Left lung (tissue), 14 donors: ENCODE measurements at places on chromosomes 1 and 21.
A peak's percentile ranks its signal among the peaks of the same experiment; 100 is the strongest.

DNA sequence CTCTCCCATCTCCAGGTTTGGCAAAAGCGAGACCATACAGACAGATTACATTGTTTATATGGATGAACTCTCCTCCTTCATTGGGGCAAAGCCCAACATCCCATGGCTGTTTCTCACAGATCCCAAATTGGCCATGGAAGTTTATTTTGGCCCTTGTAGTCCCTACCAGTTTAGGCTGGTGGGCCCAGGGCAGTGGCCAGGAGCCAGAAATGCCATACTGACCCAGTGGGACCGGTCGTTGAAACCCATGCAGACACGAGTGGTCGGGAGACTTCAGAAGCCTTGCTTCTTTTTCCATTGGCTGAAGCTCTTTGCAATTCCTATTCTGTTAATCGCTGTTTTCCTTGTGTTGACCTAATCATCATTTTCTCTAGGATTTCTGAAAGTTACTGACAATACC, 26.4 kb downstream of the FMO3 start:
- no peak for DNase-seq
- H3K36me3 ChIP-seq, result no peaks in the 10 kb centered on the region
- H3K27me3 ChIP-seq, result no peaks in the 10 kb centered on the region
- H3K27ac ChIP-seq, result peak overlapping the region; percentile 24

DNA sequence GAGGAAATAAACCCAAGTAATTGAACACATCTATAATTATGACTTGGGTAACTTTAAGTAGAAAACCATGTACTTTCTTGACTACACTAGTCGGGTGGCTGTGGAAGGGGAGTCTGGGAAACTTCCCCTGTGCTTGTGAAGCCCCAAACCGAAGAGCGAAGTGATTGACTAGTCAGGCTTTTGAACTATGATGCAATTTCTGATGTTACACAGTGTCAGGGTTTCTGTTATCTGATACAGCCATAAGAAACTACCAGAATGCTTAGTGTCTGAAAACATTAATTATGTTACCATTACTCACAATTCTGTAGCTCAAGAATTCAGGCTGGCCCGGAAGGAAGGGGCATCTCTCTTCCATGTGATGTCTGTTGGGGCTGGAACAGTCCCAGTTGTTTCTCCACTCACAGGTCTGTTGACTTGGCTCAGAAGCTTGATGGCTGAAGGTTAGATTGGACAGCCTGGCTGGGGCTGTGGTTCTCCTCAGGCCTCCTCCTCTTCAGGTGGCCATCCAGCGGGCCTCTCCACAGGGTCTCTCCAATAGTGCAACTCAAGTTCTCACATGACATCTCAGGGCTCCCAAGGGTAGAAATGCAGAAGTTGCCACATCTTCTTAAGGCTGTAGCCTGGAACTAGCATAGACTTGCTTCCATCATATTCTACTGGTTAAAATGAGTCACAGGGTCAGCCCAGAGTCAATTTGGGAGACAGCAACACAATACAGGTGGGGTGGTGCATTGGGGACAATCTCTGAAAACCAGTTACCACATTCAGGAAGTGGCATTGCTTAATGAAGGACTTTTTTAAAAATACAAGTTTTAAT, 8.3 kb upstream of the C8B start:
- no peaks in the 10 kb centered on the region for H3K4me1 ChIP-seq
- no peaks in the 10 kb centered on the region for H3K36me3 ChIP-seq
- no peak overlapping the region for H3K27ac ChIP-seq
- DNase-seq, result no peak

DNA sequence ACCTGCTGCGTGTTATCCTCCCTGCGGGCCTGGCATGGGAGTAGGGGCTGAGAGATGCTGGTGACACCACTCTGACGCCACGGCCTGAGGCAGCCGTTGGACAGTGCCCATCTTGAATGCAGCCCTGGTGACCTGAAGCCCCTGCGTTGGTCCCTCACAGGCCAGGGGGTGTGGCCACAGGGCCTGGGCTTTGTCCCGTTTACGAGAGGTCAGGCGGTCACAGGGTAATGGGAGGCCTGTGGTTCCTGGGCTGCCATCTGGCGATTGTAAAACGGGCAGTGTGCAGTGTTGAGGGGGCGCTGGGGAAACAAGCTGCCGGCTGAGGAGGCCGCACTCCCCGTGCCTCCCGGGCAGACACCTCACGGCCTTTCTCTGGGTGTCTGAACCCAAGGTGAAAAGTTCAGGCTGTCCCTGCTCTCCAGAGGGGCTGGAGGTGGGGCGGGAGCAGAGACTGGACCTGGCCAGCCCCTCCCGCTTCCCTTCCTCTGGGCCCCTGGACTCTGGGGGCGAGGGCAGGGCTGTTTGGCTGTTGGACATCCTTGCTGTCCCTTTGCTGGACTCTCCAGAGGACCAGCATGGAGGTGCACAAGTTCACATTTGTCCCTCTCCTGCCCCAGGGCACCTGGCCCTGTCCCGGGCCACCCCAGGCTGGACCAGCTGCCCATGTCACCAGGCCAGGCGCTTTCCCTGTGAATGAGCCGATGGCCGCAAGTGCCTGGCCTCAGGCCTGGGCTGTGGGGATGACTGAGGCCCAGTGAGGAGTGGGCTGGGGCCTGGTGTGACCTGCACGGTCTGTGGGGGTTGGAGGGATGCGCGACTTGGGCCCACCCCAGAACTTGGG, 42.4 kb downstream of the SKI start:
- no peaks in the 10 kb centered on the region for H3K36me3 ChIP-seq
- H3K4me3 ChIP-seq, result no peak overlapping the region
- no peak overlapping the region for H3K27ac ChIP-seq
- no peaks in the 10 kb centered on the region for H3K27me3 ChIP-seq

GRCh38 chr1:152118915-152119314, 3.7 kb upstream of the TCHH start:
- H3K4me3 ChIP-seq, result no peak overlapping the region
- no peak overlapping the region for H3K27ac ChIP-seq
- DNase-seq, result no peak
- peaks cover 32% of the 10 kb centered on the region for H3K27me3 ChIP-seq
- no peaks in the 10 kb centered on the region for H3K4me1 ChIP-seq
- H3K36me3 ChIP-seq, result no peaks in the 10 kb centered on the region

DNA sequence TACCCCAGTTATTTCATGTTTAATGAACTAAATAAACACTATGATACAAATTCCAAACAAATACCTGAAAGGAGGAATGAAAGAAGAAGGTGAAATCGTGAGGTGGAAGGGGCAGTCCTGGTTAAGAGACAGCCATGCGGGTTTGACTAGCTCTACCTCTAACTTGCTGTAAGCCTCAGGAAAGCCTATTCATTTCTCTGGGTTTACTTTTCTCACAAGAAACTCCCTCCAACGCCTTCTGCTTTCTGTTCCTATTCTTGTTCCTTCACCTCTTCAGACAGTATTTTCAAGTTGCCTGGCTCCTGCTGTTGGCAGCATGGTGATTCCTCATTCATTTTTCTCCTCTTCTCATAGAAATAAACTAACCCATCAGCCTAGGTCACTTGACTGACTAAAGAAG, 92.4 kb downstream of the NTPCR start:
- DNase-seq, result no peak
- no peak overlapping the region for H3K4me3 ChIP-seq
- no peaks in the 10 kb centered on the region for H3K27me3 ChIP-seq
- H3K4me1 ChIP-seq, result no peaks in the 10 kb centered on the region

DNA sequence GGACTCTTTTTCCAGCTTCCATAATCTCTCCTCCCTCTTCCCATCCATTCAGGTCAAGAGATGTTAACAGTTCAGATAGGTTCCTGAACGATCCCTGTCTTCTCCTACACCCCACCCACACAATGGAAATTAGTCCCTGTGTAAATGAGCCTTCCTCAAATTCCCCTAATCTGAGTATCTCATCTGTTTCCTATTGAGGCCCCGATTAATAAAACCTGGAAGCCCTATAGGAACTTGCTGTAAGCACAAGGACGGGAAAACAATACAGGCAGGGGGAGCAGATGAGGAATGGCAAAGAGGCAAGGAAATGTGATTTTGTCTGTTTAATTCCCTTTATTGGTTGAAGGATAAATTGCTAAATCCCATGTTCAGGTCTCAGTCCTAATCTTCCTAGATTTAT, 7.1 kb upstream of the GPX7 start:
- H3K4me1 ChIP-seq, result no peaks in the 10 kb centered on the region
- no peak overlapping the region for H3K4me3 ChIP-seq
- no peaks in the 10 kb centered on the region for H3K36me3 ChIP-seq
- H3K27me3 ChIP-seq, result no peaks in the 10 kb centered on the region
- H3K27ac ChIP-seq, result no peak overlapping the region
- no peak for DNase-seq

GRCh38 chr1:89842567-89843272, 21.9 kb downstream of the LRRC8D start:
- H3K4me3 ChIP-seq, result peak overlapping the region; percentile 64
- peak overlapping the region; percentile 71 for H3K27ac ChIP-seq
- H3K4me1 ChIP-seq, result peaks cover 25% of the 10 kb centered on the region
- H3K27me3 ChIP-seq, result no peaks in the 10 kb centered on the region

DNA sequence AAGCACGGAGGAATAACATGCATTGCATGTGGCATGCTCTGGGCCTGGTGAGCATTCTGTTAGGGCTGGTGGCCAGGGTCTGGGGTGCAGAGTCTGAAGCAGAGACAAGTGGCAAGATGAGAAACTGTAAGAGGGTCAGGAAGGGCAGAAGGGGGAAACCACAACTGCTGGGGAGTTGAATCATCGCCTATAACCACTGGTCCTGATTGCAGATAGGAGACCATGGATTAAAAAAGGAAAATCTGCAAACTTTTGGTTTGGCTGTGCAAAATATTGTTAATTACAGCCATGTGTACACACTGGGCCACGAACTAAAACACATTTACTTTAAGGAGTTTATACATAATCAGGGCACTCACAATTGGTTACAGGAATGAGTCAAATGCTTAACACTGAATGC, 76.6 kb downstream of the TGFBR3 start:
- no peak overlapping the region for H3K4me3 ChIP-seq
- DNase-seq, result no peak
- no peak overlapping the region for H3K27ac ChIP-seq
- H3K36me3 ChIP-seq, result no peaks in the 10 kb centered on the region
- H3K4me1 ChIP-seq, result peaks cover 12% of the 10 kb centered on the region
- H3K27me3 ChIP-seq, result no peaks in the 10 kb centered on the region

DNA sequence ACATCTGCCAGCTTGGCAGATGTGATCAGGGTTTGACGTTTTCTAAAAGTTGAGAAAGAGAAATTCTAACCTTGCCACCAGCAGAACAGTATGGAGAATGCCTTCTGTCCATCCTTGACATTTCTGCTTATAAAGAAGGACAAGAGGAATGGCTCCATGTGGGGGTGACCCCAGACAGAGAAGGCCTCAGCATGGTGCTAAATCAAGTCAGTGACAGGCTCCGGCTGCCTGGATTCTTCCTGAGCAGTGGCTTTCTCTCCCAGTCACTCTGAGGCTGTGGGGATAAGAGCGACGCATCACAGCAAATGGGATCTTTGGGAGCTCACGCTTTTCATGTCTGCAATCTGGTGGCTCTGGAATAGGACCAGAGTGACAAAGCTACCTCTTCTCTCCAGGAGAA, 640.2 kb upstream of the CAMK1G start:
- H3K27ac ChIP-seq, result no peak overlapping the region
- no peak overlapping the region for H3K4me3 ChIP-seq
- no peaks in the 10 kb centered on the region for H3K27me3 ChIP-seq
- no peaks in the 10 kb centered on the region for H3K36me3 ChIP-seq
- DNase-seq, result no peak

DNA sequence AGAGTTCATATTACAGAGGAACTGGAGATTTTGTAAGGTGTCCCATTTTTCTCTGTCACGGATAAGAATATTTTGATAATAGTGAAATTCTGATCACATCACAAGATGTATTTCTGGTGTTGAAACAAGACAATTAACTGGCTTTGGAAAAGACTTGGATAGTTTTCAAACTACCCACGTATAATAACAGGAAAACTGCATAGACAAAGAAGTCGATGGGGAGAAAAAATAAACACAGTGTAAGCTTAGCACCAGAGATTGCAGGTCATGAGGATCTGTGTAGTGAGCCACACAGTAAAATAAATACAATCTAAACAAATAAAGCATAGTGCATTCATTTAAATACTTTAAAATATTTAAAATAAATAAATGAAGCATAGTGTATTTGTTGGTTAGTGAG, 452.3 kb upstream of the ADAMTS5 start:
- H3K27ac ChIP-seq, result no peak overlapping the region
- no peak overlapping the region for H3K4me3 ChIP-seq
- H3K27me3 ChIP-seq, result no peaks in the 10 kb centered on the region
- peaks cover 5% of the 10 kb centered on the region for H3K4me1 ChIP-seq

GRCh38 chr21:39182016-39182415, 1.2 kb downstream of the PSMG1 start:
- no peaks in the 10 kb centered on the region for H3K27me3 ChIP-seq
- no peak for DNase-seq
- H3K36me3 ChIP-seq, result no peaks in the 10 kb centered on the region
- H3K4me1 ChIP-seq, result peaks cover 22% of the 10 kb centered on the region

GRCh38 chr1:103460511-103460910, 65.0 kb upstream of the RNPC3 start:
- H3K36me3 ChIP-seq, result no peaks in the 10 kb centered on the region
- H3K27me3 ChIP-seq, result no peaks in the 10 kb centered on the region
- H3K4me3 ChIP-seq, result no peak overlapping the region
- no peaks in the 10 kb centered on the region for H3K4me1 ChIP-seq

- H3K36me3 ChIP-seq, result no peaks in the 10 kb centered on the region
- no peak overlapping the region for H3K4me3 ChIP-seq
- no peaks in the 10 kb centered on the region for H3K4me1 ChIP-seq
Measured at GRCh38 chr1:10146391-10146790, 64.0 kb upstream of the KIF1B start.

- H3K27me3 ChIP-seq, result no peaks in the 10 kb centered on the region
- H3K36me3 ChIP-seq, result no peaks in the 10 kb centered on the region
- H3K27ac ChIP-seq, result no peak overlapping the region
- H3K4me3 ChIP-seq, result no peak overlapping the region
- DNase-seq, result peak; percentile 38
Measured at GRCh38 chr1:233025157-233025556, 74.7 kb downstream of the NTPCR start.

DNA sequence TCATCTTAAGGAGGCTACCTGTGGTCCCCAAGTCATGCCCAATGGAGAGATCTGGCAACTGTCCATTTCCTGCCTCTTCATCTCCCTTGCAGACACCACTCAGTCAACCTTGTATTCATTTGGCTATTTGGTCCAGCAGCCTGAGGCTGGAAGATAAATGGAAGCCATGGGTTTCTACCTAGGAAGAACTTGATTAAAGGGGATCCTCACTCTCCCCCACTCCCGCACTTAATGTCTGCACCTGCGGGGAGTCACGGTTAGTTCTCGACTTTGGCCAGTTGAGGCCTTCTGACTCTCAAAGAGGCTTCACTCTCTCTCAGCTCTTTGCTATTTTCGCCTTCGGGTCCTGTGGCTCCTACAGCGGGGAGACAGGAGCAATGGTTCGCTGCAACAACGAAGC, 8.4 kb upstream of the ATXN7L2 start:
- no peak for DNase-seq
- no peaks in the 10 kb centered on the region for H3K36me3 ChIP-seq
- H3K27ac ChIP-seq, result no peak overlapping the region
- no peaks in the 10 kb centered on the region for H3K27me3 ChIP-seq
- no peaks in the 10 kb centered on the region for H3K4me1 ChIP-seq
- H3K4me3 ChIP-seq, result no peak overlapping the region

GRCh38 chr21:44763050-44763378, 38.6 kb downstream of the UBE2G2 start:
- H3K27me3 ChIP-seq, result no peaks in the 10 kb centered on the region
- no peak overlapping the region for H3K27ac ChIP-seq
- no peak for DNase-seq
- no peaks in the 10 kb centered on the region for H3K4me1 ChIP-seq

GRCh38 chr1:183159960-183160359, 26.1 kb upstream of the LAMC2 start:
- peak; percentile 81 for DNase-seq
- H3K27ac ChIP-seq, result no peak overlapping the region
- H3K4me3 ChIP-seq, result no peak overlapping the region
- H3K36me3 ChIP-seq, result no peaks in the 10 kb centered on the region

- H3K4me3 ChIP-seq, result no peak overlapping the region
- DNase-seq, result no peak
- no peaks in the 10 kb centered on the region for H3K27me3 ChIP-seq
- H3K27ac ChIP-seq, result no peak overlapping the region
- H3K36me3 ChIP-seq, result no peaks in the 10 kb centered on the region
Measured at GRCh38 chr1:57329001-57329527, 94.8 kb downstream of the DAB1 start.
